Cortex of kidney (tissue), 1 donor: ENCODE measurements at places on chromosomes 7 and 10.

DNA sequence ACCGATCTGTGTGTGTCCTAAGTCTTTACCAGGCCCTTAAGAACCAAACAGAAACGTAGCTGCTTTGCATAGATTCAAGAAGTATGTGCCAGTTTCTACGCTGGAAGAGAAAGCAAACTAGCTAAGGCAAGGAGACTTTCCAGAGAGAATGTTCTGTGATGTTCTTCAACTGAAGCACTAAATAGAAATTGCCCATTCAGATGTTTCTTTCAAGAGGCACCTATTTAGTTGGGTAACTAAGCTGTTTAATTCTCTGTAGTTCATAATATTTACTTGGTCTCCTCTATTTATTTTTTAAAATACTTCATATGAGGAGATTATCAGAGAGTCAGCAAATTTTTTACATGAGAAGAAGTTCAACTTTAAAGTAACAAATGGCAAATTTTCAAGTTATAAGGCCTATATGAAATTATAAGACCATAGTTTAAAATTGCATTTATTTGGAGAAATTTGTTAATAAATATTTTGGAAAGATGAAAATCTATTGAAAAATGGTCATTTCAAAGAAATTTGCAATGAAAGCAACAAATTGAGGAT, 279.0 kb downstream of the NEBL start:
- DNase-seq, result no peak

DNA sequence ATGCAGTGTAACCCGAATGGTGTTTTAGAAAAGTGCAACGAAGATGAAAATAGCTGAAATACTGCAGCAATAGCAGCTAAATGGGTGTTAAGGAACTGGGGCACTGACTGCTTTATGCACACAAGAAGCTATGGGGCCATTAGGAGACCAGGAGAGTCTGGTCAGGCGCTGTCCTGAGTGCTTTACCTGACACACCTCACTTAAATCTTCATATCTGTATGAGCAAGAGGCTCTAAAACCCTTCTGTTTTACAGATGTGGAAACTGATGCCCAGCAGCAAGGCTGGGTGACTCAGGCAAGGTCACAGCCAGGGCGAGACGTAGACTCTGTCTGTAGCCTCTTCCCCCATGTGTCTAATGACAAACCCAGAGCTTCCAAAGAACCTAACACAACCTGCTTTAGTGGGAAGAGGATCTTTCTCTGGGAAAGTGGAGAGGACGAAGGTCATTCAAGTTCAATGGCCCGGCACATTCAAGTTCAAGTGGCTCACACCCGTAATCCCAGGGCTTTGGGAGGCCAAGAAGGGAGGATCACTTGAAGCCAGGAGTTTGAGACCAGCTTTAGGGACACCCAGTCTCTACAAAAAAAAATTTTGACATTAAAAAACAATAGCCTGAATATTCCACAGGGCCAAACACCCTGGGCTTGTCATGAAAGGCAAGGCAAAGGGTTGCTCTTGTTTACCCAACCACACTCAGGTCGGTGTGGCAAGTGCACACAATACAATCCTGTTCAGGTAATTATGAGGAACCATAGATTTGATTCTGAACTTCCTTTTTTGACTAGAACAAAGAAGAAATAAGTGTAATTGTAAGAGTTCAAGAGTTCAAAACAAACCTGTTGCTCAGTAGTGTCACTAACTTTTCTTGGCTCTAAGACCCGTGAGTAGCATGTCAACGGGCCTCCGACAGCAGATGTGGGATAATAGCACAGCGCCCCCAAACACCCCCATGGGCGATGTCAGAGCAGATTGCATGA, 53.7 kb upstream of the KLF6 start:
- no peak for DNase-seq

- DNase-seq, result no peak
Measured at GRCh38 chr10:107098326-107098725, 66.2 kb downstream of the SORCS1 start.

DNA sequence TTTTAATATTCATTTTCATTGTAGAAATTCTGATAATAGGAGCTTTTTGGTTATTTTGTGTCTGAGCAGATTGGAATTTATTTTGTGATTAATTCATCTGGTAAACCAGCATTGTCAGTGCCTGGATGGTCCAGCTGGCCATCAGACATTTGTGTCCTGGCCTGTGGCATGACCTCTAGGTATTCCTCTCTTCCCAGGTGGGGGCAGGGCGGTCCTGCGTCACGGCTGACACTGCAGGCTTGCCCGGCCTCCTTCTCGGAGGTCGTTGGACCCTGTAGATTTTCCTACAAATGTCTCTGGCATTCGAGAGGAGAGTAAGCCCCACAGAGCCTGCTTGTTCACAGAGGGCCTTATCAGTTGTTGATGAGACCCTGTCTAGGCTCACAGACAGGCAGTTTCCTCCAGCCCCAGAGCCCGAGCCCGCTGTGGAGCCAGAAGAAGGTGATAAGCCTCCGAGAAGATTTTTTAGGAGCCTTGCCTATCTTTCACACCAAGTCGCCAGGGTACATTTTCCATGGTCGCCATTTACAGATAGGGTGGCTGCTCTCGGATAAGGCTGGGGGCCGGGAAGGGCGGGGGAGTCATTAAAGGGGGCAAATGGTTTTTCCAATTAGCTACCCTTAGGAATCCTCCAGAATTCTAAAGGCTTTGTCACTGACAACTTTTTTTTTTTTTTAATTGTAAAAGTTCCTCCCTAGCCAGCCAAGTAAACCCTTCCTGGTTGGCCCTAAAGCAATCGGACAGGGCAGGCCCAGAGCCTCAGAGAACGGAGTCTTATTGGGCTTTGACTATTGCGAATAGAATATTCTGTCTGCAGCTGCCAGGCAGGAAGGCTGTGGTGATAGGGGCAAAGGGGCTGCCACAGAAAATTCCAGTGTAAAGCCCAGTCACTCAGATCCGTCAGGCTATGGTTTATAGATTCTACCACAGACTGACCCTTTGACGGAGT, 78.1 kb upstream of the TBX20 start:
- no peak for DNase-seq

GRCh38 chr7:18659746-18660145, 164.2 kb downstream of the HDAC9 start:
- no peak for DNase-seq

GRCh38 chr7:71220210-71220695, 88.3 kb downstream of the GALNT17 start:
- DNase-seq, result no peak

GRCh38 chr10:3090914-3091787, 23.8 kb downstream of the PFKP start:
- DNase-seq, result no peak
